GM20000 (cell line): ENCODE measurements at places on chromosomes 2 and 18.

DNA sequence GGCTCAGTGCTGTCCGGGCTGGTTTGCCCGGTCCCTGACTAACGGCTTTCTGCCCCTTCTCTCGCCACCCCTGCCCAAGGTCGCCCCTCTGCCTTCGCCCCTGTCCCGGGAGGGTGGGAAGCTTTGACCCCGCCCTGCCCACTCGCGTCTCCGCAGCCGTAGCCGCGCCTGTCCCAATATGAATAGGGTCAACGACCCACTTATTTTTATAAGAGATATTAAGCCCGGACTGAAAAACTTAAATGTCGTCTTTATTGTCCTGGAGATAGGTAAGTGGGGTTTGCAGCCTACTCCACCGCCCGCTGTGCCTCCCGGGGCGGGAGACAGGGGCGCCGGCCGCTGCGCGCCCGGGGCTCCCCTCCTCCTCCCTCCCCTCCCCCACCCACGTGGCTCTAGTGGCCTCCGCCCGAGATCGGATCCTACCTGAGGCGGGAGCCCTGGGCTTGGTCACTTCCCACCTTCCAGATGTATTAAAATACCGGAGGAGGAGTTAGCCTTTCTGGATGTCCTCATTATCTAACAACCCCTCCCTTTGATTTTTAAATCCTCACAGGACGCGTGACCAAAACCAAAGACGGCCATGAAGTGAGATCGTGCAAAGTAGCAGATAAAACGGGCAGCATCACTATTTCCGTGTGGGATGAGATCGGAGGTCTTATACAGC, 633 bp downstream of the NABP1 start:
- DNase-seq, result peak; percentile 49

- no peak for DNase-seq
Measured at GRCh38 chr2:227025510-227025909, 138.5 kb downstream of the COL4A4 start.

GRCh38 chr2:46828491-46829230, 86.9 kb downstream of the MCFD2 start:
- DNase-seq, result no peak

DNA sequence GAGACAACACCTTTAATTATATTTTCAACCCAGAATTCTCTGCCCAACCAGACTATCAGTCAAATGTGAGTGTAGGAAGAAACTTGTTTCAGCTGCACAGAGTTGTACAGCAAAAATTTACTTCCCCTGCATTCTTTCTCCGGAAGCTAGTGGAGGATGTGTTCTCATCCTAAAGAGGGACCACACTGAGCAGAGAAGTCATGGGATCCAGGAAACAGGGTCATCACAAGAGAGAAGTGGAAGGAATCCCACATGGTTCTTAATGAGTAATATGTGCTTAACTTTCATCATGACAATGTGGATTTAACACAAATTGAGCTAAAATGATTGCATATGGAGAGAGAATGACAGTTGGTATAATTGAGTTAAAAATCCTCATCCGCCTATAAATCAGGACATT, 78.2 kb downstream of the INPP4A start:
- DNase-seq, result no peak

GRCh38 chr2:167069855-167070254, 181.6 kb downstream of the XIRP2 start:
- no peak for DNase-seq

GRCh38 chr2:127859712-127860085, 1.7 kb upstream of the POLR2D start:
- peak; percentile 52 for DNase-seq

DNA sequence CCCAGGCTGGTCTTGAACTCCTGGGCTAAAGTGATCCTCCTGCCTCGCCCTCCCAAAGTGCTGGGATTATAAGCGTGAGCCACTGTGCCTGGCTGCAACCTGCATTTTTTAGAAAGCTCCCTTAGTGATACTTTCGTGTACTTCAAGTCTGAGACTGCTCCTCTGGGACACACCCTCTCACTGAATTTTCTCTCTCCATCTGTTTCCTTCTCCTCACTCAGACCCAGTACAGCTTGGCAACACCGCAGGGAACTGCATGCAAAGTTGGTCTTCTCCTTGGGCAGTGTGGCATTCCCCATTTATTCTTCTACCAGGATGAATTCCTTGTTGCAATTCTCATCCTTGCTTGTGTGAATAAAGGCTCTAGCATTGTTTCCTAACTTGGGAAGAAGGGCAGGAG, 175.9 kb downstream of the LPIN1 start:
- no peak for DNase-seq

GRCh38 chr2:122319539-122320132, 564.2 kb downstream of the TSN start:
- DNase-seq, result no peak
